ENCODE measurements at places on chromosomes 3 and 15.

GRCh38 chr3:122091602-122092295 is 36.6 kb downstream of the CD86 start:
- no peak for DNase-seq

- no peak for DNase-seq
Observed at GRCh38 chr15:89018207-89018606, 70.0 kb upstream of the ABHD2 start.

DNA sequence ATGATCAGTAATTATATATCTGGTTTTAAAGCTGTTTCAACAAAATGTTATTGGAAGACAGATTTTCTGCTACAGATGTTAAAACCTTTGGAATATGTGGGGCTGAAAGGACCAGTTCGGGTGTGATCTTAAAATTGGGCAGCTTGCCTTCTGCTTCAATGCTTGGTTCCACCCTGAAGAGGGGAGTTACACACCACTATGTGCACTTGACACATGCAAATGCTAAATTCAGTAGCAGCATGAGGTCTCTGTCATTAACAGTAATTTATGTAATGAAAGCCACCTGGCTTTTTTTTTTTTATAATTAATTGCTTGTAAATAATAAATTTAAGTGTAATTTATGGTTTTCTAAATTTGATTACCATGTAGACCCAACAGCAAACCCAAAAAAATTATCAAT is 24.6 kb downstream of the CDIN1 start:
- no peak for DNase-seq

GRCh38 chr3:121488628-121489027 is 57.2 kb downstream of the POLQ start:
- DNase-seq = no peak

DNA sequence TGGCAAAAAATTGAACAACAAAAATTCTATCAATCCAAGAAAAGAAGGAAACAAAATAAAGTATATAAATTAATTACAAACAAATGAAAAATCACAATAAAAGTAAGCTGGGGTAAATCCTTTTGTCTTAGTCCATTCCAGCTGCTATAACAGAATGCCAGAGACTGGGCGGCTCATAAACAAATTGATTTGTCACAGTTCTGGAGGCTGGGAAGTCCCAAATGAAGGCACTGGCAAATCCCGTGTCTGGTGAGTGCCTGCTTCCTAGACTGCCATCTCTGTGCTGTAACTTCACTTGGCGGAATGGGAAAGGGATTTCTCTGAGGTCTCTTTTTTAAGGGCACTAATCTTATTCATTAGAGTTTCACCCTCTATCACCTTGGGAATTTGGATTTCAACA is 53.6 kb upstream of the RPL35A start:
- no peak for DNase-seq

DNA sequence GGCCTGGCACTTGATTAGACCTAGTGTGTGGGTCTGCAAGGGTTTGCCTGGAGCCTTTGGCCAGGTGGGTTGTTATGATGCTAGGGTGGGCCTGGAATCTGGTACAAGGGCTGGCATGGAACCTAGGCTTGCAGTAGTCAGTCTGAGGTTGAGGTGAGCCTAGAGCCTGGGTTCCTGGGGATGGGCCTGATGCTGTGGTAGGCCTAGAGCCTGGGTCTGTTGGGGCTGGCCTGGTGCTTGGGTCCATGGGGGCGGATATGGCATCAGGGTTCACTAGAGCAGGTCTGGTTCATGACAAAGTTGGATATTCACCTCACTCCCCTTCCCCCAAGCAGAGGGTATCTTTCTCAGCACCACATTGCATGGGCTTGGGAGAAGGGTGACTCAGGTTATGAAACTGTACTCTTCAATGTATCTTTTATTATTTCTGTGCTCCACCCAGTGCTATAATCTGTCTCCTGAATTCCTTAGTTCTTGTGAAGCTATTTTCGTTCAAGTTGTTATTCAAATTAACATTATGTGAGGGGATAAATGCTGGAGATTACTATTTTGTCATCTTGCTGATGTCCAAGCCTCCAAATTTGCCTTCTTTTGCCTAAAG is 274.4 kb downstream of the NFKBIZ start:
- DNase-seq = no peak

DNA sequence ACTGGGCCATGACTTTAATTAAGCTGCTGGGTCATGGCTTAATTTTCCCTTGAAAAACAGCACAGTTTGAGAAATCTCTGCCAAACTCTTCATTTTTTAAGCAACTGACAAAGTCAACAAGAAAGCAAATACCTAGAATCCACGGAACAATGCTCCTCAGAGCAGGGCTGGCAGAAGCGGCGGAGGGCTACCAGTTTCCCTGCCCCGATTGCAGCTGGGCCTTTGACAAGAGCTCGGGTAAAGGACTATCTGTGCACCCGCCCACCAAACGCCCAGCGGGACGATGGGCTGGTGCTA is 1.2 kb downstream of the GOLIM4 start:
- no peak for DNase-seq

DNA sequence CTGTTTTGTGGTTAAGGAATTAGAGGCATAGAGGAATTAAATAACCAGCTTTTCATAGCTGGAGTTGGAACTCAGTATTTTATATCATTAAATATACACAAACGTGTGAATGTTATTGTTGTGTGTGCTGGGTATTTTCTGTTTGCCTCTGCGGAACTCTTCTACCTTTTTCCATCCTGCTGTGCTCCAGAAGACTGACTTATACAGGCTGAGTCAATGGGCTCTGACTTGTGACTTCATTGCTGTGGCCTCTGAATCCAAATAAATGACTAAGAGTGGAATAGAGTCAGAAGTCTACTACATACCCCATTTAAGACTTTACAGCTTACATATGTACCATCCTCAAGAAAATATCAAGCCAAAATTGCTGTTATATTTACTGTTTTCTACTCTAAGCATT is 17.6 kb downstream of the ARIH1 start:
- no peak for DNase-seq

GRCh38 chr3:175573226-175573625 is 714.1 kb downstream of the NAALADL2 start:
- no peak for DNase-seq

- DNase-seq = no peak
Observed at GRCh38 chr3:54071601-54072000, 50.8 kb upstream of the CACNA2D3 start.

- no peak for DNase-seq
Observed at GRCh38 chr3:156615592-156616173, 58.7 kb upstream of the TIPARP start.

DNA sequence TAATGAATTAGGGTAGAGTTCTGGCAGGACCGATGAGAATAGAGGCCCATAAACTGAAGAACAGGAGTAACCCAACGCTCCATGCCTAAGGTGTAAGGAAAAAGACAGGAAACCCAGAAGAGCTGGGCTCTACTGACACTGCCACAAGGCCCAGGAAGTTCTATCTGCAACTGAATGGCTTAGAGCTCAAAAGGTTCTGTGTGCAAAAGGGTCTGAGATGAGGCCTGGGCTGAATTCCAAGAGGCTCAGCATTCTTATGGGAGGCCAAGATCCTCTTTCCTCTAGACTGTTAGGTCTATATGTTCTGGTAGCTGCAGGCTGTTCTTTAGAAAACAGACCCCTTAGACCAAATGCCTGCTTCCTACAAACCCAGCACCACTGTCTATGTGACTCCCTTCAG is 30.5 kb upstream of the PRSS50 start:
- no peak for DNase-seq

DNA sequence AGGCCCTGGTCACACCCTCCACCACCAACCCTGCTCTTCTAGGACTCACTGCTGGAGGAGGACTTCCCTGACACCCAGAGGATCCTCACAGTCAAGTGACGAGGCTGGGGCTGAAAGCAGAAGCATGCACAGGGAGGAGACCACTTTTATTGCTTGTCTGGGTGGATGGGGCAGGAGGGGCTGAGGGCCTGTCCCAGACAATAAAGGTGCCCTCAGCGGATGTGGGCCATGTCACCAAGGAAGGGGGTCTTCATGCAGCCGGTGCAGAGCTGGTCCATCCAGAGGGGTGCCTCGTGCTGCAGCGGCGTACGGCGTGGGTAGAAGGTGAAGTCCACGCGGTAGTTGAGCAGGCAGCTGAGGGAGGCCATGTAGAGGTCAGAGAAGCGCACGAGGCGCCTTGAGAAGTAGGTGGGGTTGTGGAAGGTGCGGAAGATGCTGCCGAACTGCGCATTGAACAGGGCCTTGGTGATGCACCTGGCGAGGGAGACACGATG is 9.4 kb downstream of the NT5DC2 start:
- no peak for DNase-seq

DNA sequence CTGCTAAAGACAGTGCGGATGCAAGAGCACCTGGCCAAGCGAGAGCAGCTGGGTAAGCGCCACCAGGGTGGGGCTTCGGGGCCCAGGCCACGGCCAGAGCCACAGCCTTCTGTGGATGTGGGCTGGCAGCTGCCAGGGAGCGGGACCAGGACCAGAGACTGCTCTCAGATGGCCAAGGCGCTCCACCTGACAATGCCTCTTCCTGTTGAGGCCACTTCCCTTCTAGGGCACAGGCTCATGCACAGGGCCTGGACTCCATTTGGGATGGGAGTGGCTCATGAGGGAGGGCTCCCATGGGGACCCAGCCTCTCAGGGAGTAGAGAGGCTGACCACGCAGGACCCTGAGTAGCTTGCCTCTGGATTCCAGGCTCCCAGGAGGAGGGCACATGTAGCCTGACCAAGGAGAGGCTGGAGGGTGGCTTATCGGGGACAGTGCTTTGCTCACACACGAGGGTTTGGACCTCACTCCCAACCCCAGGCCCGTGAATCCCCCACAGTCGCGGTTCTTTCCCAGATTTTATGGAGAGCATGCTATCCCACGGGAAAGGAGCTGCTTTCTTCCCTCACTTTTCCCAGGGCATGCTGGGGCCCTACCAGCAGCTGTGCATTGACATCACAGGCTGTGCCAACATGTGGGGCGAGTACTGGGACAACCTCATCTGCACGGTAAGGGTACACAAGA is 25.1 kb downstream of the ACAA1 start:
- no peak for DNase-seq

- DNase-seq = no peak
Observed at GRCh38 chr3:9945358-9945757, 6.8 kb downstream of the PRRT3 start.

DNA sequence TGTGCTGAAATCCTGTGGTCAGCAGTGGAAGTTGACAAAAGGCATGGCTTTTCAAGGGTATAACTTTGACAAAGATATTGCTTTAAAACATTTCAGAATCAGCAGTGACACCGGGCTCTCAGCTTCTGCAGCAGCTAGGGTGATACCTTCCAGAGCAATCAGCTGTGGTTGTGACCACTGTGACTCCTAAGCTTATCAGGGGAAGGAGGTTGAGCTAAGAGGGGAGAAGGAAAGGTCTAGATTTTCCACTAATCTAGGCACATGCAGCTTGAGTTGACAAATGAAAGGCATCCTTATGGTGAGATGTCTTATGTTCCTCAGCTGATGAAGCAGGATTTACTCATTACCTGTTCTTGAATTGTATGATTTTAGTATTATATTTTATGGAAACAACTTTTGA is 16.3 kb upstream of the LRRFIP2 start:
- no peak for DNase-seq

- no peak for DNase-seq
Observed at GRCh38 chr3:72171463-72171881, 386.5 kb upstream of the PROK2 start.

GRCh38 chr15:60973637-60974415 is 255.3 kb downstream of the RORA start:
- no peak for DNase-seq

DNA sequence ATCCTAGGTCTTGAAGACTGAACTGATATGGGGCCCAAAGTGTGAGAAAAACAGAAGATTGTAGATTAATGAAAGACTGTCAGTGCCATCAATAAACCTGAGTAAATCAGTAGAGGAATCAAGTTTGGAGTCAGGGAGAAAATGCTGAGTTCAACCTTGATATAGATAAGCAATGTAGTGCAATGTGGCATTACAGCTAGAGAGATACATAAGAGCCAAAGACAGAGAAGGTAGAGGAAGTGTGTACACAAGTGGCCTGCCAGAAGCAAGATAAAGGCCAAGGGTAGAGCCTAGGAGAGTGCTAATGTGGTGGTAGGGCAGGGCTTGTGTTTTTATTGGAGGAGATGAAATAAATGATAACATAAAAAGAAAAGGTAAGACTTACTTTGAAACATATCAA is 26.0 kb upstream of the EID1 start:
- DNase-seq = no peak

GRCh38 chr15:99449514-99449913 is 116.3 kb upstream of the MEF2A start:
- no peak for DNase-seq

DNA sequence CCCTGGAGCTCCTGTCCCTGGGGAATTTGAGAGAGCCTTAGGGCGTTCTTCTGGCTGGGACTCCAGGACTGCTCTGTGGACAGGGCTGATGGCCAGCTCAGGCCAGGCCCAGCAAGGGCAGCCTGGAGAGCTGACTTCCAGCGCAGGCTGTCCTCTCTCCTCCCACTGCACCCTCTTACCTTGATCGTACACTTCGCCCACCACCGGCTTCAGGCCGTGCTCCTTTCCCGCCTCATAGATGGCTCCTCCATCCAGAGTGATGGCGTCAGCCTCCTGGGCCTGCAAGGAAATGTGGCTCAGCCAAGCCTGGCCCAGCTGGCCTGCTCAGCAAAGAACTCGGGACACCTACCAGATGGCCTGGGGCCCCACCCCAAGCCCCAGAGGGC is 3.1 kb downstream of the MELTF start:
- DNase-seq = no peak

- DNase-seq = no peak
Observed at GRCh38 chr3:107543666-107544065, 20.9 kb downstream of the BBX start.

- DNase-seq = no peak
Observed at GRCh38 chr15:59539799-59540198, 71.8 kb upstream of the GCNT3 start.

DNA sequence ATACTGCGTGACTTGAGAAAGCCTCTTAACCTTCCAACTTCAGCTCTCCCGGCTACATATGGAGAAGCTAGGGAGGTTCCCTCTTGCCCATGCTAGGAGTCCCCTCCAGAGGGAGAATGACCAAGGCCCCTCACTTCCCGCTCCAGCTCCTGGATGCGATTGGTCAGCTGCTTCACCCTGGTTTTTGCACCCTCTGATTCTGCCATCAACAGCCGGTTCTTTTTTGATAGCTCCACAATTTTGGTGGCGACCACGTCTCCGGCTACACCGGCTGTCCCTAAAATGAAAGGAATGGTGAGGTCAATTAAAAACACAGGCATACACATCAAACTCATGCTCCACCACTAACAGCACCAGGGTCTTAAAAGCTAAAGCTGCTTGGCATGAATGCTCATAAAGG is 20.6 kb downstream of the CCDC13 start:
- DNase-seq = no peak

Measured in urinary bladder (tissue), 4 donors.